ENCODE measurements at places on chromosomes 1 and 21.

GRCh38 chr21:29376556-29376955 lies 77.8 kb downstream of the BACH1 start:
- peak; percentile 36 for DNase-seq

DNA sequence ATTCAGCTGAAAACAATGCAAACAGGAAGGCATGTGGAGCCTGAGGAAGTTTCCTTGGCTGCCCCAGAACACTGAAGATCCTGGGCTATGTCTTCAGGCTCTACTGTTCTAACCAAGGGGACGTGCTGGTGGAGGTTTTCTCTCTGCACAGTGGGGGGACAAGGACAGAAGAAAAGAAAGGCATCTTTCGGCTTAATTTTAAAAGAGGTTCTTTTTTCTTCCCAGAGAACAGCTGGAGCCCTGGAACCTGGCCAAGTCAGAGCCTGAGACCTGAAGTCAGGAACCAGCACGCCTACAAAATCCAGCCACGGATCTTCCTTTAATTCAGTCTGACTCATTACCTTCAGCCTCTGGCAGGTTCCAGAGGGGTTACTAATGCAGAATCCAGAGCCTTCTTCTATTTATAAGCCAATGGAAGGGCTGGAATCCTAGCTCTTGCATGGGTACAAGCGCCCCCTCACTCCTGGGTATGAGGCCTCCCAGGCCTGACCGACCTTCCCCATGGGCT lies 19.8 kb downstream of the CTNNBIP1 start:
- DNase-seq, result peak; percentile 67

- DNase-seq, result no peak
Observed at GRCh38 chr1:23166854-23167253, 1.8 kb downstream of the LUZP1 start.

DNA sequence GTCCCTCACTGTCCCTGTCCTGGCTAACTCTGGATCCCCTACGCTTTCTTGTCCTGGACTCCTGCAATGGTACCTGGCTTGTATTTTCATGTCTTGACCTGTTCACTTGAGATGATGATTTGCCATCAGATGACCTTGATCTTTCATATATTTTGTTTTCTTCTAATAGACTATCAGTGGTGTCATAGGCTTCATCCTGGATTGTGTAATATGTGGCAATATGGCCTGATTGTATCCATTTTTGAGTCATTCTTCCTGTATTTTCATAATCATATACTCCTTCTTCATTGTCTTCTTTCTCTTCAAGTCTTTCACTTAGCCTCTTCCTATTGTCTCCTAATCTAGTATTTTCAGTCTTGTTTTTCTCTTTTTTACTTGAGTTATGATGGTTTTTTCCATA lies 11.1 kb downstream of the FLG start:
- no peak for DNase-seq

DNA sequence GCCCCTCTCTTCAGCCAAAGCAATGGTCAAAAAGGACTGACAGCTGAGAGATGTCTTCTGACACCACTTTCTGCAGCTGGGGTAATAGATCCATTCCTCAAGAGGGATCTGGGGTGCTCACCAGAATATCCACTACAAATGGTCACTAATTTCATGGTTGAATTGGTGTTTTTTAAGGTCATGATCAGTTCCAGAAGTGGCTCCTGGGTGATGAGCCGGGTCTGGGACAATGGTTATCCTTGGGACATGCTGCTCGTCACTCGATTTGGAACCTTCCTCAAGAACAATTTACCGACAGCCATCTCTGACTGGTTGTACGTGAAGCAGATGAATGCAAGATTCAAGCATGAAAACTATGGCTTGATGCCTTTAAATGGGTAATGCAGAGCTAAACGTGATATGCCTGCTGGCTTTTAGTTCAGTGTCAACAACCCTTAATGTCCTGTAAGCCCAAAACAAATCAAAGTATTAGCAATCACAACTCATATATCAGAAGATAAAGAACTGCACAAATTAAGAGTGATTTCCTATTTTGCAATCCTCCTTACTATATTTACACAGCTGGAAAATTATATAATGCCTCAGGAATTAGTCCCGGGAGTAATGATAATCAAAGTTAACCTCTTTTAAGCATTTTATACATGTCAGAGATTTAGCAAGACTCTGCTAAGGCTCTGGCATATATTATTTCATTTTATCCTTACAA lies 20.1 kb downstream of the FMO3 start:
- DNase-seq, result no peak

- DNase-seq, result no peak
Observed at GRCh38 chr1:169078163-169078883, 28.2 kb upstream of the ATP1B1 start.

DNA sequence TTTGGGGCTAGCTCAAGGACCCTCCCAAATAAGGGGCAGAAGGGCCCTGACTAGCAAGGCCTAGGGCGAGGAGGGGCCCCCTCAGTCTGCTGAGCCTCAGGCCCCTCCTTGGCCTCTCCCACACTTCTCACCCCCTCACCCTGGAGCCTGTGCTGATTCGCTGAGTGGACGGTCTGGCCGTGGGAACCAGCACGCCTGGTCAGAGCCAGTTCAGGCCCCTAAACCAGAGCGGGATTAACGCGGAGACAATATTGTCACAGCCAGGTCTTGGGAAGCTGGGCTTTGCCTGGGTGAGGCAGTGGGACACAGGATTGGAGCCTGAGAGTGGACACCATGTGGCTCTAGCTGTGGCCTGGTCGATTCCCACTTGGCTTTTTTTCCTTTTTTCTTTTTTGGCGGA lies 4.8 kb upstream of the FBLIM1 start:
- no peak for DNase-seq

- peak; percentile 45 for DNase-seq
Observed at GRCh38 chr1:224684979-224685425, 68.9 kb downstream of the CNIH3 start.

DNA sequence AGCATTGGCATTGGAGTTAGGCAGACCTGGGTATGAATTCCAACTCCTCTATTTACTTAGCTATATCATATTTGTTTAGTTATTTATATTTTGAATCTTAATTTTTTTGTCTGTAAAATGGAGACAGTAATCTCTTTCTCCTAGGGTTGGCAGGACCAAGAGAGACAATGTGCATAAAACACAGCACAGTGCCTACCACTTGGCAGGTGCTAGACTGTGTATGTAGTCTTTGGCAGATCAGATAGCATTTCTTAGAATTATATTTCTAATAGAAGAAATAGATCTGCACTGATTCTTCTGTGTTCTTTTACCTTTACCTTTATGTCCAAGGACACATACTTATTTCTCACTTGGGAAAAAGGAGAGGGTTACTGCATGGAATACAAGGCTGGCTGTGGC lies 177.2 kb downstream of the GIPC2 start:
- DNase-seq, result no peak

DNA sequence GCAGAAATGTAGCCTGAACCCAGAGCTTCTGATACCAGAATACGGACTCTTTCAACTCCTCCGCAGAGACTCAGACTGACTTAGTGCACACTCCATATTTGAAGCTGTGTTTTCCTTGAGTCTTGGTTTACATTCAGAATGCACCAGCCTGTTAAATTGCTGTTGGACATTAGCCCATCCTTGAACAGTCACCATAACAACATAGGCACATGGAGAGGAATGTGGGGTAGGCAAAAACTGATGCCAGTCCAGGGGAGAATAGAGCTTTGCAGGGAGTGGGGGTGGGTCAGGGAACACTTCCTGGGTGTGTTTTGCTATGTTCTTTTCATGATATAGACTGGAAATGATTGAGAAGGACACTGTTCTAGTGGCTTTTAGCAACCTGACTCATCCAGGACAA lies 76.3 kb upstream of the CACNA1E start:
- no peak for DNase-seq

- DNase-seq, result no peak
Observed at GRCh38 chr1:83620016-83620415, 378.9 kb downstream of the TTLL7 start.

- no peak for DNase-seq
Observed at GRCh38 chr1:27994060-27994459, 34.3 kb downstream of the XKR8 start.

GRCh38 chr1:39677645-39678044 lies 5.7 kb upstream of the NT5C1A start:
- no peak for DNase-seq

- DNase-seq, result no peak
Observed at GRCh38 chr21:35448876-35449599, 399.9 kb upstream of the RUNX1 start.

DNA sequence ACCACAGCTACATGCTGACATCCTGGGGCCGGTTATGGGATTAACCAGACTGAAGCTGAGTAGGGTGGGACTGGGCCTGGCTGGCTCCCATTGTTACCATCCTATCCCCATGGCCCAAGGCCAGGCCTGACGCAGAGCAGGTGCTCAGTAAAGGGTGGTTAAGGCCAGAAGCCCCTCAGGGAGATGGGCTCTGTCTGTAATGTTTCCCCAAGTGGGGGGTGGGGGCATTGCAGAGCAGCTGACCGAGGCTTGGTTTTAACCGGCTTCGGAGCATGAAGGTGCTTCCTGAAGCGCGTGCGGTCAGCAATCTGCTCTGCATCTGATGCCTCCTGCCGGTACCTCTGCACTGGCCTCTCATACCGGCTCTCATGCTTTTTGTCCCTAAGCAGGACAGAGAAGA lies 83.4 kb upstream of the ACTL8 start:
- DNase-seq, result no peak

GRCh38 chr1:19567041-19567440 lies 77.1 kb upstream of the NBL1 start:
- DNase-seq, result no peak

DNA sequence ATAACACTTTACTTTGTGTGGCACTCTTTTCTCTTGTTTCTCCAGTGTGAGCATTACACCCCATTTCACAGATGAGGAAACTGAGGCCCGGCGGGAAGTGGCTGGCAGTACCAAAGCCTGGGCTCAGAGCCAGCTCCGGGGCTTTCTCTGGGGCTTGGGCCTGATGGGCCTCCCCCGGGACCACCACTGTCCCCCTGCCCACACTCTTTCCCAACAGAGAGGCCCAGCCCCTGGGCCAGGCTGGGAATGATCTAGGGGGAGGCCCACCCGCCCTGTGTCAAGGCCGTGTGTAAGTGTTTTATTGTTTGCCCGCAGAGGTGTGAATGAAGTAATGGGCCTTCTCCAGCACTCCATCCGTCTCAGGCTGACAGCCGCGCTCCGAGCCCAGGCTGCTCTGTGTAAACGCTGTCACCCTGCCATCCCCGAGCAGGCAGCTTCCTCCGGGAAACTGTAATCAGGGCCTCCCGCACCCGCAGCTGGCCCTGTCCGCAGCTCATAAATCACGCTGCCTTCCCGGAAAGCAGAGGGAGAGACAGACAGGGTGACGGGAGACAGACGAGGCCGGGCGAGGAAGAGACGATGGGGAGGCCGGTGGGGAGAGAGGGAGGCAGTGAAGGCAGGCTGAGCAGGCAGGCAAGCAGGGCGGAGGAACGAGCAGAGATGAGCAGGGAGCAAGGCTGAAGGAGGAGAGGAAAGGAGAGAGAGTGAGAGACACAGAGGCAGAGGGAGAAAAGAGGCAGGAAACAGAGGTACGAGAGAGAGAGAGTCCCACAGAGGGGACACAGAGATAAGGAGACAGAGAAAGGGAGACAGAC lies 109.7 kb upstream of the ZBTB40 start:
- DNase-seq, result peak; percentile 61

- no peak for DNase-seq
Observed at GRCh38 chr1:58709540-58710175, 9.8 kb upstream of the MYSM1 start.

DNA sequence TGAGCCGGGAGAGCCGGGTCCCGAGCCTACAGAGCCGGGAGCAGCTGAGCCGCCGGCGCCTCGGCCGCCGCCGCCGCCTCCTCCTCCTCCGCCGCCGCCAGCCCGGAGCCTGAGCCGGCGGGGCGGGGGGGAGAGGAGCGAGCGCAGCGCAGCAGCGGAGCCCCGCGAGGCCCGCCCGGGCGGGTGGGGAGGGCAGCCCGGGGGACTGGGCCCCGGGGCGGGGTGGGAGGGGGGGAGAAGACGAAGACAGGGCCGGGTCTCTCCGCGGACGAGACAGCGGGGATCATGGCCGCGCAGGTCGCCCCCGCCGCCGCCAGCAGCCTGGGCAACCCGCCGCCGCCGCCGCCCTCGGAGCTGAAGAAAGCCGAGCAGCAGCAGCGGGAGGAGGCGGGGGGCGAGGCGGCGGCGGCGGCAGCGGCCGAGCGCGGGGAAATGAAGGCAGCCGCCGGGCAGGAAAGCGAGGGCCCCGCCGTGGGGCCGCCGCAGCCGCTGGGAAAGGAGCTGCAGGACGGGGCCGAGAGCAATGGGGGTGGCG lies 371 bp downstream of the ARID1A start:
- no peak for DNase-seq

DNA sequence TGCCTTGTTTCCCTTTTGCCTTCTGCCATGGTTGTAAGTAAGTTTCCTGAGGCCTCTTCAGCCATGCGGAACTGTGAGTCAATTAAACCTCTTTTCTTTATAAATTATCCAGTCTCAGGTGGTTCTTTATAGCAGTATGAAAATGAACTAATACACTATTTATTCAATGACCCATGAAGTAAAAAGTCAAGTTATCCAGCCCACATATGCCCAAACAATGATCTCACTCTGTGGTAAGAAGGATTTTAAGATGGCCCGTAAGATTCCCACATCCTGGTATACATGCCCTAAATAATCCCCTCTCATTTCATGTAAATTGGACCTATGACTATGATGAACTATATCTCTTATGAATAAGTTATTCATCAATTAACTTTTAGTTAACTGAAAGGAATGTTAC lies 1008.3 kb upstream of the B3GALT2 start:
- no peak for DNase-seq

DNA sequence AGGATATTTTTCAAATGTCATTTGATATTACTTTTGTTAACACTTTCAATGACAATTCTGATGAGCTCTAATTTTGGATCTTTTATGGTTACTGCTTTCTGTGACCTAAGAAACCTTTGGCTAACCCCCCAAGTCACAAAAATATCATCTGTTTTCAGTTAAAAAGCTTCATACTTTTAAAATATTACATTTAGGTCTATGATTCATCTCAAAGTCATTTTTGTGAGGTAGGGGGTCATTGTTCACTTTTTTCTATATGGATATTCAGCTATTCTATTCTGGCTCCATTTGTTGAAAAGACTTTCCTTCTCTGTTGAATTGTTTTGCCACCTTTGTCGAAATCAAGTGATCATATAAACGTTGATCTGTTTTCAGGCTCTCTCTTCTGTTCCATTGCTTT lies 44.8 kb downstream of the UCHL5 start:
- no peak for DNase-seq
